AML-193 (cell line): ENCODE measurements at places on chromosomes 4 and X.

- no peak for DNase-seq
These were observed 208.1 kb upstream of the TET2 start for GRCh38 chr4:104938624-104939023.

DNA sequence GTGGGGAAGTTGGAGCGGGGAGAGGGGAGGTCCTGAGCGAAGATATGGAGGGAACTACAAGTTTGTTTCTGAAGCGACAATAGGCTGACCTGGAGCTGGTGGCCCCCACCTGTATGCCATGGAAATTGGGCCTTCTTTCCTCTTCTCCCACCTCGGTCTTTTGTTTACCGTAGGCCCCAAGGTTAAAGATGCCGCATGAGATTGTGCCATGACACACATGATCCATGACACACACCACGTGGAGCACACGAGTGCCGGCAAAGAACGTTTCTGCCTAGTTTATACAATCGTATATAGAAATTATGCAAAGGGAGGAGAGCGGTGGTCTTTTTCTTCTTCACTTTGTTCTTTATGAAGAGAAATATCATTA lies 408 bp downstream of the TMEM33 start:
- DNase-seq: no peak

DNA sequence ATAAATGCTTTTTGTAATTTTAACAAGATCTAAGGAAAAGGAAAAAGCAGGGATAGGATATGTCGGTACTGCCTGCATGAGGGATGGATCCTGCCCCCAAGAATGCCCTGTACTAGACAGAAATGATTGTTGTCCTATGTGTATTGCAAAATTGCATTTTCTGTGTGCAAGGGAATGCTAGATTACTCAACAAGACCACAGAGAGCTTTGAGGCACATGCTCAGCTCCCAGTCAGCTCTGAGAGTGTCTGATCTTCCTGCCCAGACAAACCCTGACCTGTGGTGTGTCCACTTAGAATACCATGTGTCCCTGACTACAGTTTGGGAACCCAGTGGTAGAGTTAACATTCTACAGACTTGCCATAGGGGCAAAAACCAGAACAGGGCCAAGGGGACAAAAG lies 129.2 kb upstream of the PAK3 start:
- peak; percentile 49 for DNase-seq

DNA sequence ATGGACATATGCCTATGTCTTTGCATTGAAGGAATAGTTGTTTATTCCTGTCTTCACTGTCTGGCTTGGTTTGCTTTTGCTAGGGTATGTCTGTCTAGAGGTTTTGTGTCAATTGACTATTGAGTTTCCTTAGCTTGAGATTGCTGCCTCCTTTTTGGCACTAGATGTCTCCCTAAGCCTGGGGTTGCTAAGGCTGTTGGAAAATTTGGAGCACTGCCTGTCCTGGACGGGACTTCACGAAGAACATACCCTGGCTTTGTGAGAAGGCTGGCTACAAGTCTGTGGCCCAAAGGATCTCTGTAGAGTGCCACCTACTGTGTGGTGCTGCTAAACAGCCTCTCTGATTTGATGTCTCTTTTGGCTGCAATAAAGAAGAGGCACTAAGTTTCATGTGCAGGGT lies 183.8 kb upstream of the NUDT10 start:
- DNase-seq: no peak

- no peak for DNase-seq
These were observed 7.5 kb upstream of the RNF4 start for GRCh38 chr4:2461246-2461960.

DNA sequence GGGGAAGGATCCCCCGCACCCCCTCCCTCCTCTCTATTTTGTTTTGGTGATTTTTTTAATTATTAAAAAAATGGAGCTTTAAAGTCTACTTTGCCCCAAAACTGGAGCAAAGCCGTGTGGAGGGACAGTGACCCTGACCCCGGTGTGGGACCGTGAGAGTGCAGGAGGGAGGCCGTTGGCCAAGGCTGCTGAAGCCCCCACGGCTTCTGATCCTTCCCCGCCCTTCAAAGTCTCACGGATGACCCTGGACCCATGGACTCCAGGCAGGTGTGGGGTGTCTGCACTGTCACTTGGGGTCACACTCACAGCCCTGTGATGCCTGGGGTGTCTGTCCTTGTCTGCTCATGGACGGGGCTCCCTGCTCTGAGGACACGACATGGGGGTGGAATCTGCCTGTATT lies 133.3 kb downstream of the CPZ start:
- no peak for DNase-seq

DNA sequence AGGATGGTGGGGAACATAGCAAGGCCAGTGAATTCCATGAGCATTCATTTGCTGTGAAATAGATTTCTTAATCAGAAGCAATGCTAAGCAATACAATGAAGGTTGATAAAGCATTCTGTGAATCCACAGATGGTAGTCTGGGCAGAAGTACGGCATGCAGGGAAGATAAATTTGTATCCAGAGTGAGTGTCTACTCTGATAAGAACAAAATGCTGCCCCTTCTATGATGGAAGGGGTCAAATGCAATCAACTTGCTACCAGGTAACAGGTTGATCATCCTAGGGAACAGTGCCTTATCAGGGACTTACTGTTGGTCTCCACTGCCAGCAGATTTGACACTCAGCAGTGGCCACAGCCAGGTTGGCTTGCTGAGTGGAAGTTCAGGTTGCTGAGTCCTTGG lies 189.4 kb downstream of the MAB21L2 start:
- no peak for DNase-seq

DNA sequence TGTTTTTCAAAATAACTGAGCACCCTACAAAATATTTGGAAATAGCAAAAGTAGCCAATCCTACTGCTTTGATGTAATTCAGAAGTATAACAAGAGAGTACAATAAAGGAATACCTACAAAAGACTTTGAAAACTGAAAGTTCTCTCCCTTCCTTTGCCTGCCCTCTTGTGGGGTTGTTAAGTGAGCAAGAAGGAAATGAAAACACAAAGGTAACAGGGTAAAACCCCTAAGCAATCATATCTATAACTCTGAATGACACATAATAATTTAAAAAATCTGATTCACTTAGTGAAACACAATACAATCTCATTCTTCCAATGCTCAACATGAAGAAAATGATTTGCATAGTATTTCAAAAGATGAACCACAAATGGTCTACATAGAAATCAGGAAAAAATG lies 98.2 kb downstream of the FRYL start:
- peak; percentile 5 for DNase-seq

GRCh38 chr4:152972821-152973628 lies 36.9 kb downstream of the FHDC1 start:
- DNase-seq: no peak

DNA sequence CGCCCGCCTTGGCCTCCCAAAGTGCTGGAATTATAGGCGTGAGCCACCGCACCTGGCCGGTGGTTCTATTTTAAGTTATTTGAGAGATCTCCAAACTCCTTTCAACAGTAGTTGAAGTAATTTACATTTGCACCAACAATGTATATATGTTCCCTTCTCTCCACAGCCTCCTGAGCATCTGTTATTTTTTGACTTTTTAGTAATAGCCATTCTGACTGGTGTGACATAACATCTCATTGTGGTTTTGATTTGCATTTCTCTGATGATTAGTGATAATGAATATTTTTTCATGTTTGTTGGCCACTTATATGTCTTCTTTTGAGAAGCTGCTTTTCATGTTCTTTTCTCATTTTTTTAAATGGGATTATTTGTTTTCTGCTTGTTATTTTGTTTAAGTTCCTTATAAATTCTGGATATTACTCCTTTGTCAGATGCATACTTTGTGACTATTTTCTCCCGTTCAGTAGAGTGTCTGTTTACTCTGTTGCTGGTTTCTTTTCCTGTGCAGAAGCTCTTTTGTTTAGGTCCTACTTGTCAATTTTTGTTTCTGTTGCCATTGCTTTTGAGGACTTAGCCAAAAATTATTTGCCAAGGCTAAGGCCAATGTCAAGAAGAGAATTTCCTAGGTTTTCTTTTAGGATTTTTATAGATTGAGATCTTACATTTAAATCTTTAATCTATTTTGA lies 213.2 kb downstream of the ARHGAP24 start:
- DNase-seq: no peak

DNA sequence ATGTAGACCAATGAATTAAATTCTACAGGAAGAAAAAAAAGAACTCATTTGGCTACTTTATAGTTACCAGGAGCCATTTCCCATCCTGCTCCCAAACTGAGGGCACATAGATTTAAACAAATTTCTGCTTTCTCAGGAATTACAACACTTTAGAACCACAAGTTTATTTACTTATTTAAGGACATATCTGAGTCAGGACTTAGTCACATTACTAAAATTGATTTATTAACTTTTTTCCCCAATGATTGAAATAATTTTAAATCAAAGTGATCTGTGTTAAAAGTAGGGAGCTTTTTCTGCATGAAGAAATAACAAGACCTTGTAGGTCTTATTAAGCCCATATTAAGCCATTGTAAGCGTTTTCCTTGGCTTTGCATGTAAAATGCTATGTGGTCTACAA lies 291.0 kb upstream of the HAND2 start:
- no peak for DNase-seq
